Cardiac fibroblast (primary cell): ENCODE measurements at places on chromosomes 16 and 17.

DNA sequence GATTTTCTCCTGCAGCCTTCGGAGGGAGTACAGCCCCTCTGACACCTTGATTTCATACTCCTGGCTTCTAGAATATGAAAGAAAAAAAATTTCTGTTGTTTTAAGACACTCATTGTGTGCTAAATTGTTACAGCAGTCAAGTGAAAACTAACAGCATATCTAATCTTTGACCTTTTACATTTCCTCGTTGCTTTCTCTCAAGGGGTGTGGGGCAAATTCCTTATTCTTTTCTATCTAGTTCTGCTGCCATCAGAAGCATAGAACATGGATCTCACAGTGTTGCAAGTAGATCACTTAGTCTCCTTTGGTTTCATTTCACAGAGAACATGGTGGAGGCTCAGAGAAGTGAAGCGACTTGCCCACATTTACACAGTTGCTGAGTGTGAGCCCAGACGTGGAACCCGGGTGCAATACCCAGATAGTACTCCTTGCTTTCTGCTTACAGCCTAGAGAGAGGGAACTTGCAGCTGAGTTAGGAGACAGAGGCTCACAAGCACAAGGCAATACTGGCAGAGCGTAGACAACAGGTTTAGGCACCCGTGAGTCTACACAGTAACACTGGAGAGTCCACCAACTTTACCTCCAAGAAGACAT, 28.7 kb upstream of the MMD start:
- no peak for DNase-seq

DNA sequence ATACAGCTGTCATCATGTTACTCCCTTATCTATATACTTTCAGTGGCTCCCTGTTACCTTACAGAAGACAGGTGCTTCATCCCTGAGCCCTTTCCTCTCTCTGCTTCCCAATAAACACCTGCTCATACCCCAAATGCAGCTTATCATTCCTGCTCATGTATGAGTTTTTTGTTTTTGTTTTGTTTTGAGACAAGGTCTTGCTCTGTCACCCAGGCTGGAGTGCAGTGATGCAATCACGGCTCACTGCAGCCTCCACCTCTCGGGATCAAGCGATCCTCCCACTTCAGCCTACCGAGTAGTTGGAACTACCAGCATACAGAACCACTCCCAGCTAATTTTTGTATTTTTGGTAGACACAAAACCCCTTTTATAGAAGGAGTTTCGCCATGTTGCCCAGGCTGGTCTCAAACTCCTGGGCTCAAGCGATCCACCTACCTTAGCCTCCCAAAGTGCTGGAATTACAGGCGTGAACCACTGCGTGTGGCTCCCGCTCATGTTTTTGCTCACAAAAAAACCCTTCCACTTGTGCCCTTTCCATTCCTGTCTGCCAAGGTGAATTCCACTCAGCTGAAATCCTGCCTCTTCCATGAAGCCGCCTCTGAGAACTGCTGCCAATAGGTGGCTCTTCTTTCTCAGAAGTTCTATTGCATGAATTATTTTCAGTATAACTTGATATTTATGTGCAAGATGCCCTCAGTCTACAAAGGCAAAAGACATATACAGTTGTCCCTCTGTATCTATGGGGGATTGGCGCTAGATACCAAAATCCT, 7.9 kb upstream of the RNF157 start:
- DNase-seq, result no peak

DNA sequence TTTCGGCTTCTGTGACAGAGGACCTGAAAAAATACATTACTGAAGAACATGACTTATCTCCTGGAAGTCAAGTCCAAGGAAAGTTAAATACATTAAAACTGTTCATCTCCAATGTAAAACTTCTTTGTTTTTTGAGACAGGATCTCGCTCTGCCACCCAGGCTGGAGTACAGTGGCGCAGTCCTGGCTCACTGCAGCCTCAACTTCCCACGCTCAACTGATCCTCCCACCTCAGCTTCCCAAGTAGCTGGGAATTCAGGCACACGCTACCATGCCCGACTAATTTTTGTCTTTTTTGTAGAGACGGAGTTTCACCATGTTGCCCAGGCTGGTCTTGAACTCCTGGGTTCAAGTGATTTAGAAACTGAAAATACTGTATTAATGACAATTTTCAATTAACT, 9.7 kb upstream of the TERB1 start:
- no peak for DNase-seq

DNA sequence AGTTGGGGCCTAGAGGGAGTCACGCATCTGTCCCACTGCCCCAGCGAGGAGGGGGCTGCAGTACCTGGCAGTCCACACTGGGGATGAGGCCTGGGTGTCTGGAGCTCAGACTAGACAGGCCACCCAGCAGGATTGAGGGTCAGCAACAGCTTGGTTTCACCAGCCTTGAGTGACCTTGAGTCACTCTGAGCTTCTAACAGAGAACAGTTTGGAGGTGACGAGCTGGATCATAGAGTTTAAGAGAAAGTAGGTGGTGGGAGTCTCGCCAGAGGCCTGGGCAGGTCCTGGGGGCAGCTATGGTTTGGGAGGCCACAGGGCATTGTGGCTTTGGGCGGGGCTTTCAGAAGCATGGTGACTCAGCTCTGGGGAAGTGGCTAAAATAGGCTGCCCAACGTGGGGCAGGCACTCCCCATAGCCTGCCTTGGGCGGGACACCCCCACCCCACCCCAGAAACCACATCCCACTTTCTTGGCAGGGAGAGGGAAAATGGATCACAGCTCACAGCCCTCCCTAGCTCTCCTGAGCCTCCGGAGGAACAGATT, 20.5 kb downstream of the CDC42EP4 start:
- DNase-seq, result peak; percentile 90

- DNase-seq, result no peak
Observed at GRCh38 chr16:57589374-57589773, 39.1 kb upstream of the ADGRG1 start.

DNA sequence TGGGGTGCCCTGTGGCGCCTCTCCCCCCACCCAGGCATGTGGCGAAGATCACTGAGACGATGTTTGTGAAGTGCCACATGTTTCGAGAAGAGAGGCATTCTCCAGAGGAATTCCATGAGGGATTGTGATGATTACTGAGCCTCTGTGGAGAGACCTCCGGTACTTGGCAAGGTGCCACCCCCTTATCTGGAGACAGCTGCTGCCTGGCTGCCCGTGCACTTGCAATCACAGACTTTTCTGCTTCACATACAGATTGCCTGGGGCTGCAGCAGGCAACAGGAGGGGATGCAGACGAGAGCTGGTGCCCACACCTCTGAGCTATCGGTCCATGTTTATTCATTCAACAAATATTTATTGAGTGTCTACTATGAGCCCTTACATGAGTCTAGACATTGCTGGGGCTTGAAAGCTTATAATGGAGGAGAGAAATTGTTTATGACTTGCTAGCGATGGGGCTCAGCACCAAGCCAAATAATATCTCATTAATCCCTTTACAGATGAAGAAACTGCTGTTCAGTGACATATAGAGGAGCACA, 317.2 kb upstream of the ZFHX3 start:
- peak; percentile 5 for DNase-seq

GRCh38 chr17:32936186-32936893, 8.4 kb downstream of the TMEM98 start:
- DNase-seq, result no peak

- DNase-seq, result no peak
Observed at GRCh38 chr16:84194470-84195200, 3.7 kb downstream of the ADAD2 start.

- peak; percentile 18 for DNase-seq
Observed at GRCh38 chr16:71648921-71649320, 22.9 kb downstream of the MARVELD3 start.

- peak; percentile 62 for DNase-seq
Observed at GRCh38 chr17:72514891-72515290, 394.1 kb downstream of the SOX9 start.

DNA sequence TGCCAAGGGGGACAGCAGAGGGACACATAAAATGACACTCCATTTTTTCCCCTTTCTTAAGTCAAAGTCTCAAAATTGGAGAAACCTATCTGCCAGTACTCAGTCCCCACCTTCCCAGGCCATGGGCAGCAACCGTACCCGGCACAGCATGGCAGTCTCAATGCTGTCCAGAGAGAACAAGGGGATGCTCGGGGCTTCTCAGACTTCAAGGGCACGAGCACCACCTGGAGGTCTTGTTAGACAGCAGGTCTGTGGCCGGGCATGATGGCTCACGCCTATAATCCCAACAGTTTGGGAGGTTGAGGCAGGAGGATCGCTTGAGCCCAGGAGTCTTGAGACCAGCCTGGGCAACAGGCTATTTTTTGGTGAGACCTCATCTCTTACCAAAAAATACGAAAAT, 3.2 kb downstream of the DNAH17 start:
- DNase-seq, result no peak

DNA sequence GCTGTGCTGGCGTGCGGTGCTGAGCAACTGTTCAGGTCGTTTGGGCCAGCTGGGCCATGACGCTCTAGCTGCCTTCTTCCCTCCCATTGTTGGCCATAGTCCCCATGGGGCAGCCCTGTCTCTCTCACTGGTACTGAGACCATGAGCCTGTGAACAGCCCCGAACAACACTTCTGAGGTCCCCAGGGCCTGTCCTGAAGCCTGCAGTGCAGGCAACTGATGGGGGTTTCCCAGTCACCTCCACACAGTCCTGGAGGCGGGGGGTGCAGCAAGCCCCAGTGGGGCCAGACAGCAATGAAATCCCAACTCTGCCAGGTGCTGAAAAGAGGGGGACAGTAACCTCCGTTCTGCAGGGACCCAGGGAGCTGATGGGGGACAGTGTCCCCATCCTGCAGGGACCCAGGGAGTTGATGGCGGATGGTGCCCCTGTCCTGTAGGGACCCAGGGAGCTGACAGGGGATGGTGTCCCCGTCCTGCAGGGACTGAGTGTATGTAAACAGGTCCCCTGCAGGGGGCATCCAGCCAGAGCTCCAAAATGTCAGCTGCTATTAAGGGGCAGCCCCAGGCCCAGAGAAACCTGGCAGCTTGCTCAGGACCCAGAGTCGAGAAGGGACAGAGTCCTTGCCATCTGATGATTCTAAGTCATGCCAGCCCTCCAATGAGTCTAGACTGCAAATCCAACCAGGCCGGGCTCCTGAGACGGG, 30.4 kb downstream of the ENGASE start:
- DNase-seq, result no peak

- peak; percentile 39 for DNase-seq
Observed at GRCh38 chr17:64024781-64025731, 4.6 kb upstream of the ICAM2 start.

GRCh38 chr17:83136931-83137330, 57.5 kb downstream of the METRNL start:
- no peak for DNase-seq
